ENCODE measurements at places on chromosomes 5 and 9.

DNA sequence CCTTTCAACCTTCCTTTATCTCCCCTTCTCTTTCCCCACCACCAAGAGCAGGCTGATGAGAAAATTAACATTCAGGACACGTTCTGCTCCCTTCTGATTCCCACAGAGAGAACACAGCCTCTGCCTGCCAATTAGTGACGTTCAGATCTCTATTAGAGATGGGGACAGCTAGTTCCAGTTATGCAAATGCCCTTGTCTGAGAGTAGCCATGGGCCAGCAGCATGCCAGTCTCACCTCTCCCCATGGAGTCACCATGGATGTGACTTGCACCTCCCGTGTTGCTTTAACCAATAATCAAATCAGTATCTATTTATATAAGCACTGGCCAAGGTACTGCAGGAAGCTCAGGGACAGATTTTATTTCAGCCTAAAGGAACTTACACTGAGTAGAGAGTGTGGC, 61.3 kb downstream of the KCNIP1 start:
- DNase-seq, result peak; percentile 27

GRCh38 chr5:120843390-120843980, 379.4 kb downstream of the PRR16 start:
- peak; percentile 63 for DNase-seq

DNA sequence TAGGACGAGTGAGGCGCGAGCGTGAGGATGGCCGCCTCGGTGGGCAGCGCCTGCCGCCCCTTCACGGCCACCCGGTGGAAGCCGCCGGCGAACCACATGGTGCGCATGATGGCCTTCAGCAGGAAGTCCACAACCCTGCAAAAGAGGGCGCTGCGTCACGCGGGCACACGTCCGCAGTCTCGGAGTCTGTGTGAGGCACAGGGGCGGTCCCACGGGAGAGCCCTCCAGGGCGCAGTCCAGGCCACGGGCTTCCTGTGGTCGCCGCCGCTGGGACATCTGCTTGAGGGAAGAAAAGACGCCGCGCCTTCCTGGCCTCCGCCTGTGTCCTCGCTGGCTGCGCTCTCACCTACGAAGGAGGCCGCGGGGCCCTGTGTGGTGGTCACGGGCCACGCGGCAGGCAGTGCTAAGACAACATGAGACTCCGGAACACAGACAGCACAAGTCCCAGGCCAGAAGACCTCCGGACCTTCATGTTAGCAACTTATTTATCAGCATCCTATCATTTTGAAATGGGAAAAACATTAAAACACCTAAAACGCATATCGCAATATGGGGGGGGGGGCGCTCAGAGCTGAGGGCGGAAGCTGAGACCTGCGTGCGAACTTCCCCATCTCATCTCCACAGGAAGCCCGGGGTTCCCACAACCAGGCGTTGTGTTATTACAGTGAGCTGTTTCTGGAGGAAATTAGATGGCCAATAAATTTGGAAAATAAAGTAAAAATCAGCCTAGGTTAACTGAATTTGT, 28.8 kb downstream of the LPCAT1 start:
- DNase-seq, result no peak

DNA sequence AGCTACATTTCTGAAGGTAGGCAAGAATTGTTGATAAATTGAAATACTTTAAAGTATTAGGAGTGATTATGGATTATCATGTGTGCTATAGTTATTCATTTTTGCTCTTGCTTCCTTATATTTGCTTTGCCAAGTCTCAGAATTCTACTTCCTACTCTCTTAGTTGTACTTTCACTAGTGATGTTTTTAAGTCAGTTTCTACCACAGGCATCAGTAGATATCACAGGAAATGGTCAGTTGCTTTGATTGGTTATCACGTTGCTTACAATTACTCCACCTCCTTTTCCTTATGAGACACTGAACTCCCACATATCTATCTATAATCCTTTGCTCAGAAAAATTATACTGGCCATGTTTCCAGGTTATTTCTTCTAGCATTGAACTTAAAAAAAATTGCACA, 472.8 kb downstream of the DMRTA1 start:
- DNase-seq, result no peak

DNA sequence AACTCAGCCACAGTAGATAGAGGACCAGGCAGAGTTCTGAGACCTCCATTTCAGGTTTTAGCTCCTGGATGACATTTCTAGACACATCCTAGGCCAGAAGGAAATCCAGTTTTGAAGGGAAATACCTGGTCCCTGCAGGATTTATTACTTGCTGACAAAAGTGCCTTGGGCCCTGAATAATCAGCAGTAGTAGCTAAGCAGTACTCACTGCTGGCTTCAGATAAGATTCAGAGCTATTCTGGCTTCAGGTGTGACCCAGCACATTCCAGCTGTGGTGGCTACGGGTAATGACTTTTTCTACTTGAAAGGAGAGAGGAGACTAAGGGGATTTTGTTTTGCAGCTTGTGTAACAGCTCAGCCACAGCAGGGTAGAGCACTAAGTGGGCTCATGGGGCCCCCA, 34.0 kb downstream of the NDUFAF2 start:
- peak; percentile 65 for DNase-seq

DNA sequence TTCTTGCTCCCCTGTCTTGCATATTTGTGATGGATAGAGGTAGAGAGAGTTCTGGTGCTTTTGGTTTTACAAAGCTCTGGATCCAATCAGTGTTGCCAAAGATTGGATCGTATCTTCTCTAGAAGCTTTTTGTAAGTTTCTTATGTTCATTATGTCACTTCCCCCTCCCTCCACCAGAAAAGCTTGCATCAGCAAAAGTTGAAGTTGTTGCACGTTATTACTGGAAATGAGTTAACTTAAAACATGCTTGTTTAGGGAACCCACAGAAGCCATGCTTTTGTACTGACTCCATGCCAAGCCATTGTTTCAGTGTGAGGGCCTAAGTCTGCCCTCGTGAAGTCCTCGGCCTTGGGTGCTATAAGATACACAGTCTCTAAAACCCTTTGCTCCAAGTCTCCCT, 186.5 kb downstream of the ERCC6L2 start:
- no peak for DNase-seq

- DNase-seq, result no peak
These were observed 35.8 kb upstream of the MEGF10 start for GRCh38 chr5:127254729-127255284.

GRCh38 chr5:110916381-110917049, 155.0 kb upstream of the TSLP start:
- DNase-seq, result no peak

- DNase-seq, result no peak
These were observed 33.6 kb upstream of the SLC36A1 start for GRCh38 chr5:151413800-151414199.

- DNase-seq, result no peak
These were observed 378.3 kb downstream of the KCTD16 start for GRCh38 chr5:144548936-144549335.

DNA sequence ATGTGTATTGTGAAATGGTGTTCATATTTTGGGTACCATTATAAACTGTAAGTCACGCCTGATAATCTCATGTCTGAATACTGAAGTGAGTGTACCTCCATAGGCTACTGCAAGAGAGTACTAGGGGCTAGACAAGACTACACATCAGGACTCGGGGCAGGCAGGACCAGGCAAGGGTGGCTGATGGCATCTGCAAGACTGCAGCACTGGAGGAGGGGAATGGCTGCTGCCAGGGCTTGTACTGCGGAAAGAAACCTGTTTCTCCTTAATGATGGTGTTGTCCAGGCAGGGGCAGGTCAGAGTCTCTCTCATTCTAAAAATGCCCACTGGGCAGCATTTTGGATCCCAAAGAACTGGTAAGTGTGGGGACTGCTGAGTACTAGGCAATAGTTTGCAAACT, 172.5 kb downstream of the RAB3C start:
- DNase-seq, result no peak

DNA sequence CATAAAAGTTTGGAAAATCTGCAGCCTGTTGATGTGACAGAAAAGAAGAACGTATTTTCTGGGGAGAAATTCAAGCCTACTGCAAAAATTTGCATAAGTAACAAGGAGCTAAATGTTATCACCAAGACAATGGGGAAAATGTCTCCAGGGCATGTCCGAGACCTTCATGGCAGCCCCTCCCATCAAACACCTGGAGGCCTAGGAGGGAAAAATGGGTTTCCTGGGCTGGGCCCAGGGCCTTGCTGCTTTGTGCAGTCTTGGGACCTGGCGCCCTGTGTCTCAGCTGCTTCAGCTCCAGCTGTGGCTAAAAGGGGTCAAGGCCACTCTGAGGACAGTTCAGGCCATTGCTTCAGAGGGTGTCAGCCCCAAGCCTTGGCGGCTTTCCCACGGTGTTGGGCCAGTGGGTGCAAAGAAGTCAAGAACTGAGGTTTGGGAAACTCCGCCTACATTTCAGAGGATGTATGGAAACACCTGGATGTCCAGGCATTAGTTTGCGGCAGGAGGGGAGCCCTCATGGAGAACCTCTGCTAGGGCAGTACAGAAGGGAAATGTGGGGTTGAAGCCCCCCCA, 13.1 kb downstream of the CERT1 start:
- DNase-seq, result no peak

GRCh38 chr9:33256236-33256635, 8.3 kb downstream of the BAG1 start:
- no peak for DNase-seq

- no peak for DNase-seq
These were observed 368.2 kb downstream of the KCTD16 start for GRCh38 chr5:144538845-144539244.

DNA sequence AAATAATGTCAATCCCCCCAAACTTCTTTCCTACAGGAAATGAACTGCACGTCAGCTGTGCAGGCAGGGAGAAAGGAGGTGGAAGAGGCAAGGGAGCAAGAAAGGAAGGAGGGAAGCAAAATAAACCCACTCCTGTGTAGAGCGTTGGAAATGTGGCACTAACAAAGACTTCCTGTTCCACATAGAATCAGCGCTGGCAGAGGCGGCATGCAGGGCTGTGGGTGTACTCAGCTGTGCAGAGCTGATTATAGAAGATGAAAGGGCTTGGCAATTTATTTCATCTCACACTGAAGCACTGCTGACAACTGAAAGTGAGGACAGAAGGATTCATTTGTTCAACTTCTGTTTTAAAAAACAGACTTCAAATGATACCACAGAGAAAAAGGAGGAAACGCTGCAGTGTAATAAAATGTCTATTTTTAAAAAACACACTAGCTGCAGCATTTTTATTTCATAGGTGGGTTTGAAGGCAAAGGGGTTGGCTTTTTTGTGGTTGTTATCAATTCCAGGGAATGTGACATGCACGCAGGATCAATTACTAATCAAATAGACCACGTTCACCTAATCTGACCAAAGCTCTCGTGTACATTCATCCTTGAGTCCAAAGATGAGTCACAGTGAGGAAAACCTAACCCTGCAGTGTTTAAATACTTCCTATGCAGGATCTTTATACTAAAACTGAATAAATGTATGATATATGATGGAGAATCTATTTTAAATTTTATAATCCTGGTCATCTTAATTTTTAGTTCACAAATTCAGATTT, 583.5 kb downstream of the ZNF608 start:
- no peak for DNase-seq

DNA sequence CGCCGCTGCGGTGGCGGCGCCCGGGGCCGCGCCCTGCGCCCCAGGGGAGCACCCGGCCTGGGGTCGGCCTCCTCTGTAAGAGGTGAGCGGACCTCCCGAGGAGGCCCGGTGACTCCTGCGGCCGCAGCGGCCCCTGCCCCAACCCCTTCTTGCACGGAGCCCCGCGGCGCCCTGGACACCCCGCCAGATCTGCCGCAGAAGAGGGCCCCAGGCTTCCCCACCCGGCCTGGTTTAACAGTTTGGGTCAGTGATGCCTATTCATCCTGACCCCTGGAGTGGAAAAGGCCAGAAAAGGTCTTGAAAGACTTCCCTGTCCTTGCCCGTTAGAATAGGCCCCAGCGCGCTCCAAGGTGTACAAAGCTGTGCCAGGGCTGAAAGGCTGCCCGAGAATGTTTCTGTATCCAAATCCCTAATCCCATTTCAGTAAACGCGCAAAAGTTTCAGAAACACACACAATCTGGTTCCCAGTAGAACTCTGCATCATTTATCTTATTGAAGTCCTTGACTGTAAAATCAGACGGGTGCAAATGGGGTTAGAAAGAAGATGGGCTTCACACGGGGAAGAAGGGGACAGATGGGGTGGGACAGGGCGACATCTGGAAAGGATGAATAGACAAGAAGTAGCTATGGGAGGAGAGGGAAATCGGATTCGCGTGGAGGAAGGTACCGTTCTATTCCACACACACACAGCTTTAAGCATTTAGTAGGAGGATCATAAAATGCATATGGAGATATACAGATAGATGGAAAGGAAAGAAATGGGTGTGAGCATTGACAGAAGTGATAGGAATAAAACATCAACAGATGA, 1.1 kb upstream of the SSBP2 start:
- no peak for DNase-seq

GRCh38 chr5:118529361-118530144, 458.8 kb downstream of the DTWD2 start:
- DNase-seq, result no peak

GRCh38 chr5:72144762-72145161, 37.5 kb downstream of the MAP1B start:
- DNase-seq, result no peak

- no peak for DNase-seq
These were observed 276.0 kb upstream of the MPDZ start for GRCh38 chr9:13555516-13555915.

DNA sequence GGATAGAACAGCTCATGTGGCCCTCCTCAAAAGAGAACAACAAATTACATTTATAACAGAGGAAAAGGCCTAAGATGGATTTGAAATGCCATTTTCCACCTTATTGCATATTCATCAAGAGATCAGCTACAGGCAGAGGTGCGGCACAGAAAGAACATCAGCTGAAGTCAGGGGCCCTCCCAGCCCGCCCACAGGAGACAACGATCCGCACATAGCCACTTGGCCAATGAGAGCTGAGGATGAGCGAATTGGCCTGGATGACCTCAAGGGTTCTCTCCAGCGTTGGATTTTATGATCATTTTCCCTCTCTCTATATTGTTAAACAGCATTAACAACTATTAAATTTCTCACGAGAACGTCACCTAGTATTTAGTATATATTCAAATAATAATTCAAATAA, 97.6 kb downstream of the GNAQ start:
- no peak for DNase-seq

DNA sequence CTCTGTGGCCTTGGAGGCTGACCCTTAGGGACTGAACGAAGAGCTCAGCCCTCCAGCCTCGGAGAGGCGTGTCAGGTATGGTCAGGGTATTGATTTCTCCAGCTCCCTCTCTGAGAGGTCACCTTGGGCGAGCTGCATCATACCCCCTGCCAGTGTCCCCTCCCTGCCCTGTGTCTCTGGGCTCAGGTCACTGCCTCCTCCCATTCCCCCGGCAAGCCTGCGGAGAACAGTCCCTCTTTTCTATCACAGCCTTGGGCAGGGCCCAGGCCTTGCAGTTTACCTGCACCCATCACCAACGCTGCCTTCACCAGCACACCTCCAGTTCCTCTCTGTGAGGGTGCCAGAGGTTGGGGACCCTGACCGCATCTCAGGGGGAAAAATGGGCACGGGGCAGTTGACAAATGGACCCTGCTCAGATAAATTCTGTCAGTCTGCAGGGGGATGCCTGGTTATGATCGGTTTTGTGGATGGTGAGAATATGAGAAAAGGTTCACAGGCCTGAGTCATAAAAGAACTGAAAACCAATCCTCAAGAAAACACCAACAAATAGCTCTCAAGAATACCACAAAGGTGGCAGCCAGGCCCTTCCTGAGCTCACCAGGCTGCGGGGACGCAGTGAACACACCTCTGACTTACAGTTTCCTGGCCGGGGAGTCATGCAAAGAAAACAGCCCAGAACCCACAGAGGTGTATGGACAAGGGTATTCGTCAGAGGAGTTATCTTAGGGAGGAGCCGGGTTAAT, 24.7 kb upstream of the RXRA start:
- no peak for DNase-seq
